ENCODE measurements at places on chromosomes 5 and 9.

- DNase-seq = no peak
Measured at GRCh38 chr5:176792655-176793342, 17.6 kb upstream of the UNC5A start.

DNA sequence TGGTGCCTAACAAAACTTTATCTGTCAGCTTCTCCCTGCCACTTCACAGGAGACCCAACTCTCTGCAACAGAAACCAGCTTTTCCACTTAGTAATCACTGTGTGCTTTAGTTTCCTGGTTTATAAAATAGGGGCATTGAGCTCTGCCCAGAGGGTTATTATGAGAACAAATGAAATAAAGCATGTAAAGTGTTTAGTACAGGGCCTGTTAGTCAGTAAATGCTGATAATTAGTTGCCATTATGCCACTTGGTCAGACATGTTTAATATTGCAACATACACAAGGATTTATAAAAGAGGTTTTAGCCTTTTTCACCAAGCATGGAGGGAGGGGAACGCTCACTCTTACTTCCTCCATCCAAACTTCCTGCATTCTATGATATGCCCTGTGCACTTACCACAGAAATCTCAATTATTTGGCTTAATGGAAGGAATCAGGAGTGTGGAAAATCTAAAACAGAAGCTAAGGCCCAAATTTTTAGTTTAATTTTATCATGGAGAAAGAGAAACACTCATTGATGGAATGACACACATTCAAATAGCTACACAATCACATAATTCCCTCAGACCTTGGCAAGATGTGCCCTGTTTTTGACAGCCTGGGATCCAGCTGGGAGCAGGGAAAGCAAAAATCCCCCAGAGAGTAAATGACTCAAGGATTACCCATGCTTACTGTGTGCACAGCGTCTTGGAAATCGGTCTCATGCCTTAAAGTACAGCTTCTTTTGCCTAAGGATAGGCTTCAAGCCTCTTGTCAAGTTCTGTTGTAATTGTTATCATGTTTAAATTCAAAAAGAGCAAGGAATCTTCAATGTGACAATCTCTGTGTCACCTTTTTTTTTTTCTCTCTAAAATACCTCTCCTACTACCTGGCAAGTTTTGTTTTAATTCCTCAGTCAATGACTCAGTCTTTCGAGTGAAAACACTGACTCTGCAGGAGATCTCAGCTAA lies 34.0 kb downstream of the ZNF474 start:
- peak; percentile 58 for DNase-seq

GRCh38 chr9:110622368-110622767 lies 42.8 kb upstream of the SVEP1 start:
- DNase-seq = no peak

- no peak for DNase-seq
Measured at GRCh38 chr9:110869931-110870330, 168.3 kb downstream of the LPAR1 start.

DNA sequence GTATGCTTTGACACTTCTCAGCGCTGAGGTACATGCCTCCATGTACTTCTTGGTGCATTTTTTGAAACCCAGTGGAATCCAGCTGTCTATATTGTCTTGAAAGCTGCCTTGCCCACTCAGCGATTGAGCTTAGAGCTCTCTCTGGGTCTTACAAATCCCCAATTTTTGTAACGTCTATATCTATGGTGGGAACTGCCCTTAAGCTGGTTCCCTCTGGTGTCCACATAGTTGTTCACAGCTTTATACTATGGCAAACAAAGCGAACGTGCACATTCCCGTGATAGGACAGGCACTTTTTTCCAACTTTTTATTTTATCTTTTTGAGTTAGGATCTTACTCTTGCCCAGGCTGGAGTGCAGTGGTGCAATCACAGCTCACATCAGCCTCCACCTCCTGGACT lies 20.9 kb downstream of the CDHR2 start:
- no peak for DNase-seq

Data from putamen (tissue), 1 donor.